ENCODE measurements at places on chromosomes 7 and 10.
A peak's percentile ranks its signal among the peaks of the same experiment; 100 is the strongest.

DNA sequence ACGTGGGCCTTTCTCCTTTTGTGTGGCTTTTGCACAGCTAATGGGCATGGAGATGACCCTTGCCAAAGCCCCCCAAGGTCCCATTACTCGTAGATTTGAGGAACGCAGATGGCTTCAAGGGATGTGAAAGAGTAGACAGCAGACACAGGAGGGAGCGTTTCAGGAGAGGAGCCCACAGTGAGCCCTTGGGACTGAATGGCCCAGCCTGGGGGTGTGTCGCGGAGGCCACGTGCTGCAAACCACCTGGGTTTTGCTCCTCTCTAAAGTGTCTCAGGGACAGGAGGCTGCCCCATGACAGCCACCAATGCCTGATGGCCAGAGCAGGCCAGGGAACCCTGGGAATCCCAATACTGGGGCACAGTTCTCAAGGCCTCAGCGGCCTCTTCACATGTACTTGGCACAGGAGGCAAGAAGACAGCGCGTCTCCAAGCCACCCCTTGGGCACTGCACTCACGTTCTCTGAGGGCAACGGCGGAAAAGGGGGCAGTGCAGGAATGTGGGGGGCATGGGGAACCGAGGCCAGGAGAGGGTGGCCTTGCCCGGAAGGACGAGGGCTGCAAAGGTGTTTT lies 185.2 kb downstream of the WDR37 start:
- H3K4me1 ChIP-seq, result peaks cover 6% of the 10 kb centered on the region
- peaks cover 2% of the 10 kb centered on the region for H3K36me3 ChIP-seq

DNA sequence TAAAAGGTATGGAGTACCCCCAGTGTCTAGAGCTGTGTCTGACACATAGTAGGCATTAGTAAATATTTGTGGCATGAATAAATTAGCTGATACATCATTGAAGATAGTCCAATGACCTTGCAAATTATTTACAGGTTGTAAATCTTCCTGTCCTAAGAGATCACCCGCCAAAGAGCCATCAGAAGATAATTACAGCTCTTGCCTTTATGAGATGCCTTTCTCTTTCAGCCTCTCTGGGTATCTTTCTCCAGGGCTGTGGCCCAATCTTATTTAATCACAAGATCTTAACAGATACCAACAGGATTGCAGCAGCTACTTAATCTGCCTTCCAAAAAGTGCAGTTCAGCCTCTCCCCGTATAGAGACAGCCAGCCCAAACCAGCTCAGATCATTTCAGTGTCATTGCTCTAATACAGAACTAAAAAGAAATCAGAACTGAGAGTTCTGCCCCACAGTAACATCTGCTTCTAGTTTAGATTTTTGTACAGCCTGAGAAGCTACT lies 41.5 kb downstream of the MYOF start:
- H3K36me3 ChIP-seq, result no peaks in the 10 kb centered on the region
- no peaks in the 10 kb centered on the region for H3K4me1 ChIP-seq
- no peak overlapping the region for H3K4me3 ChIP-seq
- no peak overlapping the region for H3K27ac ChIP-seq

- no peaks in the 10 kb centered on the region for H3K36me3 ChIP-seq
- peaks cover 6% of the 10 kb centered on the region for H3K27me3 ChIP-seq
- DNase-seq, result no peak
Measured at GRCh38 chr10:133453516-133454203, at the start of gene SCART1. Gene SCART1 (plus strand): TSS chr10:133453945. CDS start chr10:133453998, 53 bp downstream.

DNA sequence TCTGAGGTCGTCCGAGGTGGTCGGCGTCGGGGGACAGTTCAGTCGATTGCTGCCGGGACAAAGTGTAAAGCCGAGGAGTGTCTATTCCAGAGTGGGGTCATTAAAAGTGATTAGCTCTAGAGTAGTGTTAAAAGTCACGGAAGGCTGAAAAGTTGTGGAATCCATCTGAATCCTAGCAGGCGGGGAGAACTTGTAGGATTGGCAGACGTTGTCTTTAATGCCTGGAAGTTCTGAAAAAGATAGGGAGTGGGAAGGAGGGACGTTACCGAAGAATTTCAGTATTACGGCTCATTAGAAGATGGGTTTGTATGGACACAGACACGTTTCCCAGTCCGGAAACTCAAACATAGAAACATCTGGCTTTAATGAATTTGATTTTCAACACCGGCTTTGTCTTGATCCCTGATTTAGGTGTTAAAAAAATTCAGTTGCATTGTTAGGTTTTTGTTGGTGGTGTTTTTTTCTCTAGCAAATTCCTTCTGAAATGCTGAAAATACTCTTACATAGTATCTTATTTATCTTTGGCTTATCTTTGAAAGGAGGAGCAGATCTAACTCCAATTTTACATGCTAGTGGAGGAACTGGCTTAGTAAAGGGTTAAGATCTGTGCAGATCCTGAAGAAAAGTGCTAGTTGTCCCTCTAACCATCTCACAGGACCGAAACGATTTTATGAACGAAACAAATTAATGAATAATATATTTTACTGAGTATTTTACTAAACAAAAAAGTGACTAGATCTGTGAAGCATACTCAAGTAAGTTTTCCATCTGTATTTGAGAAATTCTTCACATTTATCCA lies 900 bp downstream of the MKLN1 start:
- peaks cover 33% of the 10 kb centered on the region for H3K4me1 ChIP-seq
- no peaks in the 10 kb centered on the region for H3K27me3 ChIP-seq
- no peak for DNase-seq

- peak overlapping the region; percentile 94 for H3K27ac ChIP-seq
- H3K36me3 ChIP-seq, result peaks cover 34% of the 10 kb centered on the region
- H3K4me1 ChIP-seq, result peaks cover 38% of the 10 kb centered on the region
- H3K4me3 ChIP-seq, result peak overlapping the region; percentile 100
- DNase-seq, result no peak
- H3K27me3 ChIP-seq, result no peaks in the 10 kb centered on the region
Measured at GRCh38 chr10:100528123-100528886, 1.4 kb downstream of the NDUFB8 start.

DNA sequence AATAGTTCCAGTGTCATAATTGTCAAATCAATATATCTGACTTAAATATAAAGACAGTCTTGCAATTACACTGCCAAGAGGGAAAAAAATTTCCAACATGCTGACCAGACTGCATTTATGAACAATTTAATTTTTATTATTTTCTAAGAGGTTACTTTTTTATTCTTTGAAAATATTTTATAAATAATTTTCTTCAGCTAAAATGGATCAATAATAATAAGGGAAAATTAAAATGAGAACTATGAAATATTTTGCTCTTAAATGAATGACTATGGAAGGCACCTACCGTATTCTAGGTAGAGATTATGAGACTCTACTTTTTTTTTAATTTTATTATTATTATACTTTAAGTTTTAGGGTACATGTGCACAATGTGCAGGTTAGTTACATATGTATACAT lies 1032.5 kb upstream of the LRRN3 start:
- H3K27ac ChIP-seq, result no peak overlapping the region
- H3K27me3 ChIP-seq, result peaks cover 2% of the 10 kb centered on the region
- no peak overlapping the region for H3K4me3 ChIP-seq
- no peak for DNase-seq

GRCh38 chr7:77913977-77914607 lies 115.5 kb downstream of the PHTF2 start:
- H3K27me3 ChIP-seq, result no peaks in the 10 kb centered on the region
- H3K27ac ChIP-seq, result peak overlapping the region; percentile 39
- DNase-seq, result no peak
- peaks cover 9% of the 10 kb centered on the region for H3K36me3 ChIP-seq

- DNase-seq, result no peak
- H3K27ac ChIP-seq, result no peak overlapping the region
- H3K4me3 ChIP-seq, result no peak overlapping the region
- H3K27me3 ChIP-seq, result no peaks in the 10 kb centered on the region
- no peaks in the 10 kb centered on the region for H3K4me1 ChIP-seq
- H3K36me3 ChIP-seq, result no peaks in the 10 kb centered on the region
Measured at GRCh38 chr7:117809958-117810357, 63.3 kb downstream of the CTTNBP2 start.

- H3K27me3 ChIP-seq, result peaks cover 9% of the 10 kb centered on the region
- no peak for DNase-seq
- no peaks in the 10 kb centered on the region for H3K36me3 ChIP-seq
- no peak overlapping the region for H3K4me3 ChIP-seq
- no peak overlapping the region for H3K27ac ChIP-seq
Measured at GRCh38 chr10:60008816-60009215, 102.5 kb upstream of the CCDC6 start.

DNA sequence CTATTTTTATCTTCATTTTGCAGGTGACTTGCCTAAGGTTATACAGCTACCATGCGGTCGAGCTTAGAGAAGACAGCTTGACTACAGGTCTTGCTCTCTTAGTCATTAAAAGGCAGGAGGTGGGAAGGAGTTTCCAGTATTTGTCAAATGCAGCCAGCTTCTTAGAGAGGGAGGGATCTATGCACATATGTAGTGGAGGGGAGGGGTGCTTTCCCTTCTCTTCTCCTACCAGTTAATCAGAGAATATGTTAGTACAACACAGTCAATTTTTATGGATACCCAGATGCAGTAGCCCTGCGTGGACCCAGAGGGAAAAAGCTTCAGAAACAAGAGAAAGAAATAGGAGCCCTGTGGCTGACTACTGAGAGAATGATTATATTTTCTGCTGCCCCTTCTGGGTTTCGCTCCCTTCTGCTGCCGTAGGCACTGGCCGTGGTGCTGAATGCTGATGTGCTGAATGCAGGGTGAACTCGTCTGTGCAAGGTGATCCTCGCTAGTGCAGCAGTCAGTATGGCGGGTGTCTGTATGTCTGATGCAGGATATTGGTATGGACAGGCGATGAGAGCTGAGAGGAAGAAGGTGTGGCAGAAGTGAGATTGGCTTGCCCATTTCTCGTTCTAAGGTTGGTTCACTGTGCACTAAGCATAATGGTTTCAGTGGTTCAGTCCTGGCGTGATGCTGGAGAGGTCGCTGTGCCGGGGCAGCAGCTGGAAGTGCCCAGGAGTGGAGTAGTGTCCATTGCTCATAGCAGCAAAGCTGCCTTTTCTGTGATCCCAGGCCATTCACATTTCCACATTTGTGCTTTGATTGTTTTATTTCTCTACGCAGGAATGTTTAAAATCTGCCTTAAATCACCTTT lies 189.2 kb upstream of the PODXL start:
- peak; percentile 32 for DNase-seq
- H3K4me1 ChIP-seq, result no peaks in the 10 kb centered on the region
- peaks cover 5% of the 10 kb centered on the region for H3K27me3 ChIP-seq
- no peak overlapping the region for H3K4me3 ChIP-seq
- no peak overlapping the region for H3K27ac ChIP-seq

- no peak overlapping the region for H3K27ac ChIP-seq
- H3K4me1 ChIP-seq, result no peaks in the 10 kb centered on the region
- peaks cover 8% of the 10 kb centered on the region for H3K27me3 ChIP-seq
- DNase-seq, result no peak
- no peaks in the 10 kb centered on the region for H3K36me3 ChIP-seq
- H3K4me3 ChIP-seq, result no peak overlapping the region
Measured at GRCh38 chr10:11775412-11775811, 33.2 kb downstream of the ECHDC3 start.

GRCh38 chr7:106108991-106109390 lies 3.1 kb downstream of the SYPL1 start:
- peak overlapping the region; percentile 27 for H3K27ac ChIP-seq
- peaks cover 27% of the 10 kb centered on the region for H3K36me3 ChIP-seq
- H3K27me3 ChIP-seq, result no peaks in the 10 kb centered on the region
- no peak for DNase-seq

- H3K27ac ChIP-seq, result no peak overlapping the region
- H3K4me3 ChIP-seq, result no peak overlapping the region
- no peak for DNase-seq
- peaks cover 2% of the 10 kb centered on the region for H3K4me1 ChIP-seq
- H3K36me3 ChIP-seq, result no peaks in the 10 kb centered on the region
- H3K27me3 ChIP-seq, result no peaks in the 10 kb centered on the region
Measured at GRCh38 chr7:48296966-48297365, 125.7 kb downstream of the ABCA13 start.

- H3K27ac ChIP-seq, result no peak overlapping the region
- H3K36me3 ChIP-seq, result no peaks in the 10 kb centered on the region
- DNase-seq, result no peak
- H3K4me1 ChIP-seq, result no peaks in the 10 kb centered on the region
- H3K4me3 ChIP-seq, result no peak overlapping the region
Measured at GRCh38 chr7:49187543-49188268, 263.4 kb downstream of the CDC14C start.

DNA sequence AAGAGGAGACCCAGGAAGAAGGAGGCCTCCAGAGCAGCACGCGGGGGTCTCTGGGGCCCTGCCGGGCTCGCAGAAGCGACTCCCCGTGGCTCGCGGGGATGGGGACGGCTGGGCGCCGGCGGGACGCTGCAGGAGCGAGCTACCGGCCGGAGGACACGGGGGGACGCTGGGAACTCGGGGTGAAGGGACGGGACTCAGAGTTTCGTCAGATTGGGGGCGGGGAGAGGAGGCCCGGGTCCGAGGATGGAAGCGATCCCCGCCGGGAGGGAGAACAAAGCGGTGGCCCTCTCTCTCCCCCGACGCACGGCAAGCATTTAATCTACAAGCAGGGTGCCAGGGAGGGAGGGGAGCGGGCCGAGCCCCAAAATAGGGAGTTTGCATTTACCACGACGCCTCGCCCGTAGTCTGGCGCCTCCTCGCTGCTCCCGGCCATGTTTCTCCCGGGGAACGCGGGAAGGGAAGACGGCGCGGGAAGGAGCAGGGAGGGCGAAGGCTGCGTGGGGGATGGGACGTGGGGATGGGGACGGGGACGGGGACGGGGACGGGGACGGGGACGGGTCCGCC lies at the start of gene PRTFDC1:
Gene PRTFDC1 (minus strand): TSS at position 464 of the 564 bp plus-strand sequence. CDS start 31 bp downstream, at position 433.
- DNase-seq, result peak; percentile 60
- peaks cover 4% of the 10 kb centered on the region for H3K36me3 ChIP-seq
- H3K27me3 ChIP-seq, result no peaks in the 10 kb centered on the region

DNA sequence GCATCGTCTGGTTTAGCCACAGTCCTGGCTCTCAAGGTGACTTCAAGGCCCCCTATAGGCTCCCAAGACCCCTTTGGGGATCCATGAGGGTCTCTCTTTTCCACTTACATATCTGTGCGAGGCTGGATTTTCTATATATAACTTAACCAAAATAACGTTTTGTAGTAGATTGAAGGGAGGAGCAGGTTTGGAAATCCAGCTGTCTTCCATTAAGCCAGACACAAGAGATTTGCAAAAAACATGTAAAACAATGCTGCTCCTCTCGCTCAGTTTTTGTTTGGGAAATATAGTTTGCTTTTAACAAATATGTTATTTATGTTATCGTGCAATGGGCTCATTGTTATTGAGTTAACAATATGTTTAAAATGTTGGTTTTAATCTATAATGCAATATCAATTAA lies 811.2 kb downstream of the TYW1 start:
- H3K27me3 ChIP-seq, result no peaks in the 10 kb centered on the region
- H3K27ac ChIP-seq, result no peak overlapping the region
- H3K36me3 ChIP-seq, result no peaks in the 10 kb centered on the region
- H3K4me3 ChIP-seq, result no peak overlapping the region
- H3K4me1 ChIP-seq, result no peaks in the 10 kb centered on the region
